ENCODE measurements at places on chromosomes 1 and 21. TPM values are rescaled to one million over a fixed set of nuclear protein-coding genes. Genes with fewer than 3 reads are reported as not detected.
A peak's percentile ranks its signal among the peaks of the same experiment; 100 is the strongest.

DNA sequence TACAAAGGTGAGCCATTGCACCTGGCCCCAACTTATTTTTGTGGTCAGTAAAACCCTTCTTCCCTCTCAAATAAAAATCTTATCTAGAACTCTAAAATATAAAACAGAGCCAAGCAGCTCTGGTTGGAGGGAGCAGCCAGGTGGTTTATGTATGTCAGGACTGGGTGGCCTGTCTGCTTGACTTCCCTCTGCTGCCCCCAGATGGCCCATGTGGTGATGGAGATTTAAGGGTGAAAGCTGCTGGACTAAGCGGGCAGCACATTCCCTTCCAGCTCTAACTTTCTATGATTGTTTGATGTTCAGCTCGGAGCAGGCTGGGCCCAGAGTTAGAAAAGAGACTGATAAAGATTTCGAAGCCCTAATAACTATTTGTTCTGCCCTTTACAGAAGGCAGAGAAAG lies 11.9 kb upstream of the PAQR6 start:
- H3K4me1 ChIP-seq = no peaks in the 10 kb centered on the region
- no peaks in the 10 kb centered on the region for H3K36me3 ChIP-seq
- no peak for DNase-seq
- no peaks in the 10 kb centered on the region for H3K27me3 ChIP-seq
- no peak overlapping the region for H3K4me3 ChIP-seq
- H3K27ac ChIP-seq = no peak overlapping the region

- H3K4me1 ChIP-seq = peaks cover 5% of the 10 kb centered on the region
- no peak within 1 kb of the TSS for H3K27ac ChIP-seq
- DNase-seq = no peak
- no peaks in the 10 kb centered on the region for H3K27me3 ChIP-seq
- no peak within 1 kb of the TSS for H3K4me3 ChIP-seq
Measured at GRCh38 chr1:43300378-43301094, at the start of gene TIE1. Gene TIE1, plus strand, starts transcription at chr1:43300982. Its CDS starts 90 bp downstream, at chr1:43301072.

GRCh38 chr1:192954705-192955265 lies 104.4 kb downstream of the UCHL5 start:
- H3K27me3 ChIP-seq = no peaks in the 10 kb centered on the region
- no peak overlapping the region for H3K27ac ChIP-seq
- no peak for DNase-seq
- no peak overlapping the region for H3K4me3 ChIP-seq
- H3K36me3 ChIP-seq = no peaks in the 10 kb centered on the region

DNA sequence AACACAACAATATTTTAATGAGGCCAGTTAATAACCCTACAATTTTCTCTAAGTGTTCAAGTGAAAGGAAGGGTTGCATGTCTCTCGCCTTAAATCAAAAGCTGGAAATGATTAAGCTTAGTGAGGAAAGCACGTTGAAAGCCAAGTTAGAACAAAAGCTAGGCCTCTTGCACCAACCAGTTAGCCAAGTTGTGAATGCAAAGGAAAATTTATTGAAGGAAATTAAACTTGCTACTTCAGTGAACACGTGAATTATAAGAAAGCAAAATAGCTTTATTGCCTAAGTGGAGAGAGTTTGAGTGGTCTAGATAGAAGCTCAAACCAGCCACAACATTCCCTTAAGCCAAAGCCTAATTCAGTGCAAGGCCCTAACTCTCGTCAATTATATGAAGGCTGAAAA lies 135.6 kb downstream of the DUSP10 start:
- H3K4me1 ChIP-seq = no peaks in the 10 kb centered on the region
- H3K4me3 ChIP-seq = no peak overlapping the region
- no peak for DNase-seq

The TCHH gene
- 0.08 TPM for total RNA-seq

- H3K27me3 ChIP-seq = no peaks in the 10 kb centered on the region
- H3K4me3 ChIP-seq = no peak overlapping the region
- no peak for DNase-seq
- no peak overlapping the region for H3K27ac ChIP-seq
Measured at GRCh38 chr1:5943343-5944124, 48.7 kb downstream of the NPHP4 start.

The OR2T29 gene
- total RNA-seq = not detected

- DNase-seq = no peak
- H3K4me1 ChIP-seq = no peaks in the 10 kb centered on the region
- no peak overlapping the region for H3K27ac ChIP-seq
Measured at GRCh38 chr1:172085317-172085716, 244.0 kb downstream of the DNM3 start.

The LRRC7 gene
- 0.12 TPM for total RNA-seq

- no peak for DNase-seq
- H3K27ac ChIP-seq = peak overlapping the region; percentile 65
- no peaks in the 10 kb centered on the region for H3K36me3 ChIP-seq
- peak overlapping the region; percentile 96 for H3K4me3 ChIP-seq
- no peaks in the 10 kb centered on the region for H3K27me3 ChIP-seq
Measured at GRCh38 chr1:40161888-40162397, 756 bp downstream of the RLF start.

The ERG gene
- 7.0 TPM for total RNA-seq

- no peaks in the 10 kb centered on the region for H3K4me1 ChIP-seq
- H3K27ac ChIP-seq = no peak overlapping the region
- no peak for DNase-seq
- no peak overlapping the region for H3K4me3 ChIP-seq
- no peaks in the 10 kb centered on the region for H3K27me3 ChIP-seq
Measured at GRCh38 chr1:185574139-185574875, 159.9 kb upstream of the HMCN1 start.

GRCh38 chr1:47616036-47616435 lies 178.2 kb downstream of the FOXD2 start:
- no peak for DNase-seq
- no peak overlapping the region for H3K4me3 ChIP-seq
- H3K27me3 ChIP-seq = no peaks in the 10 kb centered on the region
- no peak overlapping the region for H3K27ac ChIP-seq

GRCh38 chr1:206924592-206925105 lies 2.9 kb upstream of the FCMR start:
- no peak overlapping the region for H3K27ac ChIP-seq
- no peaks in the 10 kb centered on the region for H3K36me3 ChIP-seq
- H3K27me3 ChIP-seq = no peaks in the 10 kb centered on the region
- no peaks in the 10 kb centered on the region for H3K4me1 ChIP-seq

Data from ovary (tissue), 10 donors.